Neural progenitor cell (in vitro differentiated cells): ENCODE measurements at places on chromosomes 2 and 18.

GRCh38 chr2:208245746-208246145 is 9.1 kb downstream of the IDH1 start:
- DNase-seq, result no peak

GRCh38 chr2:223586261-223586660 is 15.9 kb downstream of the SCG2 start:
- no peak for DNase-seq

GRCh38 chr2:218229239-218229638 is 12.2 kb downstream of the ARPC2 start:
- DNase-seq, result no peak

DNA sequence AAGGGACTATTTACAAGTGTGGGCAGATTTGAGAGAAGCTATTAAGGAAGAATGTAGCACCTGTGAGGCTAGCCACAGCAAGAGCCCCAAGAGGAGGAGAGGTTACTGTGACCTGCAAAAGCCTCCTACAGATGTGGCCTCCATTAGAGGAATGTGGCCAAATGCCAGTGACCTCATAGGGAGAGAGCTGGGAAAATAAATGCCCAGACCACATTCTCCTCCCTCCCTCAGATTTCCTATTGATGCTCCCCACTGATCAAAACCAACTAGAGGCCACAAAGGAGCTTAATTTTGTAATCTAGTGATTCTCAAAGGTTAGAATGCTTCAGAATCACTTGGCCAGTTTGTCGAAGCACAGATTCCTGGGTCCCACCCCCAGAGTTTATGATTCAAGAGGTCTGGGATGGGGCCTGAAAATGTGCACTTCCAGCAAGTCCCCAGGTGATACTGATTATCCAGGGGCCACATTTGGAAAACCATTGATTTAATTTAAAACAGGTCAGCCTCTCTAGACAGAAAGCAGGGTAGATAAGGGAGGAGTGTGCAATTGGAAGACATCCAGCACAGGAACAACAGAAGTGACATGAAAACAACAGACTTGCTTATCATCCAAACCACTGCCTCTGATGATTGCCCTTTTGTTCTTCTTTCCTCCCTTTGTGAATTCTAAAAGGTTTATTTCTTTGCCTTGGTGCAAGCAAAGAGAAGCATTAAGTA is 61.2 kb upstream of the RBBP8 start:
- peak; percentile 11 for DNase-seq

DNA sequence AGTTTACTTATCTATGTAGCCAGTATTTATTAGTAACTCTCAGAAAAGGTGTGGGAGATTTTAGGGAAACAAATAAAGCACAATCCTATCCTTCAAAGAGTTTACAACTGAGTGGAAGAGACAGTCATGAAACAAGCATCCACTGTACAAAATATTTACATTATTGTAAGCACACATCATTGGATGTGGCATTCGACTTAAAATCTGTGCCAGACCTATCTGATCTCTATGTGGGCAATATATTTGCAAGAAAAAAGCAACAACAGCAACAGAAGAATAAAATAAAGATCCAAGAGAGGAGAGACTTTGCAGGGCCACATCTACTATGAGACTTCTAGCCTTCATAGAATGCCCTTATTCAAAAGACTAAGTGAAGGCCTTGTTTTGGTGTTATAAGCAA is 882.1 kb upstream of the PIK3C3 start:
- no peak for DNase-seq

- no peak for DNase-seq
These were observed 14.8 kb upstream of the IL18R1 start for GRCh38 chr2:102340778-102341177.

DNA sequence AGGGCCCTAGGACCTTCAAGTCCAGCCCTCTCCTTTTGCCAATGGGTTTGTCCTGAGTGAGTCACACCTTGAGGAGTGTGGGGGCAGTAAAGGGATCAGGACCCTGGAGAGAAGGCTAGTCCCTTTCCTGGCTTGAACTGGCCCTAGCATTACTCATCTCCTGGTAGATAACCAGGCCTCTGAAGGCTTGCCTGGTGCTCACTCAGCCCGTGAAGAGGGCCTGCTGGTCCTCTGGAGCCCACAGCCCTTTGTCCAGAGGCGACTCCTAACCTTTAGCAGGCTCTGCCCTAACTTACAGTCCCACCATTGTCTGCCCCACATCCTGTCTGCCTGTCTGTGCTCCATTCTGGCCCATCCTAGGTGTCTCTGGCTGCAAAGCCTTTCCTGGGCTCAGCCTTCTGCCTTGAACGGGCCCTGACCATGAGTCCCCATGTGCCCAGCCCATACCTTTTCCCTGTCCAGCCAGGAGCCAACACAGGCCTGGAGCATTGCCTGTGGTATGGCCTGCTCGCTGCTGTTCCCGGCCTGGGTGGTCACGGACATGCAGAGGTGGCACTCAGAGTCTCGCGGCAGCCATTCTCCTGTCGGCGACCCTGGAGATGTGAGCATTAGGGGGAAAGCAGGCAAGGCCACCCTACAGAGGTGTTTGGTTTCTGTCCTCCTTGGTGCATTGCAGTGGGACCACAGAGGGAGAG is 5.0 kb downstream of the SFTPB start:
- no peak for DNase-seq

DNA sequence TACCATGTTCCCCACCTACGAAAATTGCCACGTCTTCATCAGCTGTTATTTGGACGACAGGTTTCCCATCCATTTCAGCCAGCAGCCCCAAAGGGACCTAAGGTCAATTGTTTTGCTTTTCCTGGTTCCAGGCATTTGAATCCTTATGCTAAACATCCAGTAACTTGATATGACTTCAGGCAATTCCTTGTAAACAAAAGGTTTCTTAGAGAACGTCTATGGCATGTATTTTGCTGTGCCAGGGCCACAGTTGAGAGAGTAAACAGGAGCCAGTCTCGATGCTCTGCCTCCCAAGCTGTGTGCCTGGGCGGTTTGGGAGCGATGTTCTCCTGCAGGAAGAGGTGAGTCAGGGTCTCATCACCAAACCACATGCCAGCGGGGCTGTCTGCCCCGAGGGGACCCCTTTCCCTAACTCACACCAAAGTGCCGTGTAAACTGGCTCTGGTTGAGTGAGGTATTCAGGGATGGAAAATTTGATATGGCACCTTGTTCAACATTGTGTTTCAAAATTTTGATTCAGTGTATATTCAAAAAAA is 12.9 kb upstream of the MC5R start:
- no peak for DNase-seq

- DNase-seq, result no peak
These were observed 338.8 kb downstream of the PLCL1 start for GRCh38 chr2:198143156-198143555.

- no peak for DNase-seq
These were observed 54.0 kb upstream of the SPATS2L start for GRCh38 chr2:200252265-200253067.

GRCh38 chr2:46097714-46098480 is 199.3 kb upstream of the EPAS1 start:
- DNase-seq, result no peak

- DNase-seq, result no peak
These were observed 53.9 kb upstream of the RAB27B start for GRCh38 chr18:54774423-54774822.

- DNase-seq, result peak; percentile 77
These were observed at the start of gene INPP1 for GRCh38 chr2:190343536-190344275. Gene INPP1, plus strand, starts transcription at chr2:190343589. Its CDS starts 16,514 bp downstream, at chr2:190360103.

GRCh38 chr18:58762781-58763171 is 91.5 kb downstream of the MALT1 start:
- DNase-seq, result no peak

DNA sequence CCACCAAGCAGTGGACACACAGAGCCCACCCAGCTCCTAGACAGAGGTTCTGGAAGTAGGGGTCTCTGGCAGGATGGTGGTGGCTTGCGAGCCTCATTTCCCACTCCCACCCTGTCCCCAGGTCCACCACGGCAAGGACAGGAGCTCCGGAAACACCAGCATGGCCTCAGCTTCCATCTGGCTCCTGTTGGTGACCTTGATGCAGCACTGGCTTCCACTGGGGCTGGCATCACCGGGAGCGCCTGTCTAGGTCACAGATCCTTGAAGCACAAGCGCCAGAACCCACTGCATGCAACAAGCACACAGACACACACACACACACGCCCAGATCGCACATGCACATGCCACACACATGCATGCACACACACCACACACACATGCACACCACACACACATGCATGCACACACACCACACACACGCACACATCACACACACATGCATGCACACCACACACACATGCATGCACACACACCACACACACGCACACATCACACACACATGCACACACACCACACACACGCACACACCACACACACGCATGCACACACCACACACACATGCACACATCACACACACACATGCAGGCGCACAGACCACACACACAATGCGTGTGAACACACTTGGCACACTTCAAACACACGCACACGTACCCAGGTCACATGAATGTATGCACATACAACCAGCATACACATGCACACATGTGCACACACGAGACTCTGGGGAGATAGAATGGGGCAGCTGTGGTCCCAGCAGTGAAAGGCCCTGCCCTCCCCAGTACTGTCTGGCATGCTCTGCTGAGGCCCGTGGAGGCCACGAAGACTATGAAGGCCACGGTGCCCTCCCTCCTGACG is 63.7 kb downstream of the TWIST2 start:
- DNase-seq, result no peak

GRCh38 chr2:30235859-30236535 is 4.7 kb downstream of the LBH start:
- DNase-seq, result no peak

GRCh38 chr18:8938817-8939216 is 163.7 kb upstream of the NDUFV2 start:
- DNase-seq, result no peak

GRCh38 chr18:32831781-32832180 is 59.0 kb upstream of the KLHL14 start:
- no peak for DNase-seq

GRCh38 chr2:216130346-216130971 is 21.3 kb downstream of the XRCC5 start:
- DNase-seq, result no peak

DNA sequence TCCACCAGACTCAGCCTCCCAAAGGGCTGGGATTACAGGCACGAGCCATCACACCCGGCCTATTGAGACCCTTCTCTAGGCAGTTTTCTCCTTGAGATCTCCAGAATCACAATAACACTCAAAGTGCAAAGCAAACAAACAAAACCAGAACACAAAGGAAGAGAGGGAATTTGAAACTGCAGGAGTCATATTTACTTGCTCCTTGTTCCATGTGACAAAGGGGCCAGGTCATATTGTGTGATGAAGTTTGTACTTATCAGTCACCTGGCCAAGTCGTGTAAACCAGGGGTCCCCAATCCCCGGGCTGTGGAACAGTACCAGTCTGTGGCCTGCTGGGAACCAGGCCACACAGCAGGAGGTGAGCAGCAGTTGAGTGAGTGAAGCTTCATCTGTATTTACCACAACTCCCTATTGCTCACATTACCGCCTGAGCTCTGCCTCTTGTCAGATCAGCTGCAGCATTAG is 26.5 kb downstream of the SCYGR8 start:
- DNase-seq, result no peak

GRCh38 chr18:55396979-55397378 is 191.0 kb downstream of the TCF4 start:
- no peak for DNase-seq

DNA sequence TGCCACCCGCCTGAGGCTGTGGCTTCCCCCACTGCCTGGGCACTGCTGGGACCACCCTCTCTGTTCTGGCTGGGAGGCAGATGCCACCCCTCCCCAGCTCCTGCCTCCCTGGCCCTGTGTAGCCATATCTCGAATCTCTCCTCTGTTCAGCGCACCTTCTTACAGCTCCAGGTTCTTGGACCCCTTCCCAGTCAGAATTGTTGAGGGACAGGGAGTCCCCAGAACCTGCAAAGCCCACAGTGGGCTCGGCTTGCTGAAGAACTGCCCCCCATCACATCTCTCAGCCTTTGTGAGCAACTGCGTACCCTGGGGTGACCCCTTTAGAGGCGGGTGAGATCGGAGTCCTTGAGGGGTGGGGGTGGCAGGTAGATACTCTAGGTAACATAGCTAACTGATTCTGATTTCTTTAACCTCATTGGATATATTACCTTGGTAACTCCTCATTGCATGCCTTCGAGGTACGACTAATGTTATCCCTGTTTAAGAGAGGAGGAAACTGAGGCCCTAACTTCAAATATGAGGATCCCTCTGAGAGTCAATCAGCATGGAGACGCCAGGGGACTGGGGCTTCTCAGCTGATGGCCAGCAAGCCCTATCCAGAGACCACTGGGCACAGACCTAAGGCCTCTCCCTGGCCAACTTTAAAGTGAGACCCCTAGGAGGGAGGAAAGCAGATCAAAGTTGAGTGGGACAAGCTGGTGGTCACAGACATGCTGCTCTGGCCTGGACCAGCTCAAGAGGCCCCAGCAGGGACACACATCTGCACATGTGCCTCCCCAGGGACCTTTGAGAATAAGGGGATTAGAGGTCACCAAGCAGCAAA is 101.3 kb downstream of the CAPN13 start:
- no peak for DNase-seq

- no peak for DNase-seq
These were observed 169.2 kb upstream of the NCK2 start for GRCh38 chr2:105575499-105576025.

- DNase-seq, result no peak
These were observed 91.3 kb upstream of the TMEM17 start for GRCh38 chr2:62597323-62597722.

DNA sequence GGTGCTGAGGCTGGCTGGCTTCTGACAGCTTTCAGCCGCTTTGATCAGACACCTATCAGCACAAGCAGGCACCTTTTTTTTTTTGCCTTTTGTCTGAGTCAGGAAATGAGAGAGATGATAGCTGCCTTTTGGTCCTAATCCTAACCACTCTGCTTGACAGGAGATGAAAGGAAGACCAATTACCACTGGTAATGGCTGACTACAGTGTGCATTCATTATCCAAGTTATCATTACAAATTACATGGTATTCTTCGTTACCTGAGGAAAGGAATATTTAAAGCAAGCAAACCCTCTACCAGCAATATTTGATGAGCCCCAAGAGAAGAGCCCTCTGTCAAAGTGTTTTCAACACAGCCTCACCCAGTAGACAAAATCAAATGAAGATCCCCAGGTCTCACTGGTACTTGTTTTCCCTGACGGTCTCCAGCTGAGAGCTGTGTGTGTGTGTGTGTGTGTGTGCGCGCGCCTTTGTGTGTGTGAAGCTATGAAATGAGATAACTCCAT is 925.7 kb downstream of the DCDC2C start:
- peak; percentile 18 for DNase-seq

DNA sequence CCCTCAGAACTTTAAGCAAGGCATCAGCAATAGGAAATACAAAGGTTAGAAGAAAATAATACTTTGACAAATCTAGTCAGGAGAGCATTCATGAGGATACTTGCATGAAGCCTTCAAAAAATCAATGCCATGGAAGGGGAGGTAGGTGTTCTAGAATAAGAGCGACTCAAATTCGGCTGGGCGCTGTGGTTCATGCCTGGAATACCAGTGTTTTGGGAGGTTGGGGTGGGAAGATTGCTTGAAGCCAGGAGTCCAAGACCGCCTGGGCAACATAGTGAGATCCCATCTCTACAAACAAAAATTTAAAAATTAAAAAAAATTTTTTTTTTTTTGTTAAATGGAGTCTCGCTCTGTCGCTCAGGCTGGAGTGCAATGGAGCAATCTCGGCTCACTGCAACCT is 21.8 kb downstream of the GBX2 start:
- no peak for DNase-seq
